Activated CD8-positive, alpha-beta memory T cell treated with anti-CD3 and anti-CD28 coated beads, Interleukin-2, amount 10 ng/mL, durations not matched to agents 7 days and 5 days (primary cell): ENCODE measurements at places on chromosomes 3 and 15. TPM values are rescaled to one million over a fixed set of nuclear protein-coding genes. Genes with fewer than 3 reads are reported as not detected.

GRCh38 chr3:184582646-184583577, 21.3 kb downstream of the EPHB3 start:
- no peak for DNase-seq

CCR8 gene
- 47.6 TPM for total RNA-seq

TEX264 gene
- total RNA-seq: 58.8 TPM

- no peak for DNase-seq
Measured at GRCh38 chr3:140469491-140469890, 208.4 kb upstream of the TRIM42 start.

DNA sequence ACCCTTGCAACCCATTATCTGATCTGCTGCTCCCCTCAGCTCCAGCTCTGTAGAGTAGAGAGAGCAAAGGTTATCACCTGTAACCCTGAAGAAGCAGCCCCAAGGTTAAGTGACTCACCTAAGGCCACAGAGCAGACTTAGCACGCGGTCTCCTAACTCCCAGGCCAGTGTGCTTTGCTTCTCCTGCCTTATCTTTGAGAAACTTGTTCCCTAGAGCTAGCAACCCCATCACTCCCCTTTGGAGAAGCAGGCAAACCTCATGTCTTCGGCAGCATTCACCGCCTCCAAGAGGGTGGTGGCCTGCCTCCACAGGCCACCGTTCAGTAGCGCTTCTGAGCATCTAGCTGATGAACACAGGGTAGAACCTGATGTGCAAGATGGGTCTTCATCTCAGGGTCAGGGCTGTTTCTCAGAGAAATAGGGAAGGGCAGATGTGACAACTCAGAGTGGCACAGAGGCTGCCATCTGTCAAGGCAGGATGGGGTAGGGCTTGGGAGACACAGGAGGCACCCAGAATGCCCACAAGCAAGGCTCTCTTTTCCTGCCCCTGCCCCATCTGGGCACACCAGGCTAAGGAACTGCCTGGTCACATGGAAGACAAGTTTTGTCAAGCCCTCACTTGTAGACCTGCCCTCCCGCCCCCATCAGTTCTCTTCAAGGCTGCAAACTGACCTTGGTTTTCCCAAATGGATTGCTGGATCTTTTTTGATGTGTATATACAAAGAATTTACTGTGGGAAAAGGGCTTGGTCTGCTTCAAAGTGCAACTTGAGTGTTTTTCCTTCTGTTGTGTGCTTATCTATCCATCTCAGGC, 34.9 kb upstream of the CLK3 start:
- DNase-seq: no peak

CASR gene
- not detected for total RNA-seq

CNTN4 gene
- not detected for total RNA-seq

DNA sequence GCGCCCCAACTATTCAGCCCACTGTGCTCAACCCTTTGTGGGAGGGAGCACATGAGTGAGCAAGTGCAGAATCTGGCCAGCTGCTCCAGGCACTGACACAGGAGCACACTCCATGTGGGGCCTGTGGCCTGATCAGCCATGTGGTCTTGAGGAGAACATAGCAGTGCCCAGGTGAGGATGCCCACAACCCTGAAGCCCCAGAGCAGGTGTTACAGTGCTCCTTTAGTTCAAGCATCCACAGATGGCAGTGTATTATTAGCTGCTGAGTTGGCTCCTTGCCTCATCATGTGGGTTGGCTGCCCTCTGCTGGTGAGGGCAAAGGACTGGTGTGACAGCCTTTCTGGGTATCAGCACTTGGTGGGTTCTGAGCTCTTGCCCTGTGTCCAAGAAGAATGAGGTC, 1588.2 kb downstream of the SI start:
- no peak for DNase-seq
